ENCODE measurements at places on chromosomes 3 and 15.

- DNase-seq, result no peak
These were observed 122.0 kb upstream of the OSTN start for GRCh38 chr3:191076903-191077552.

DNA sequence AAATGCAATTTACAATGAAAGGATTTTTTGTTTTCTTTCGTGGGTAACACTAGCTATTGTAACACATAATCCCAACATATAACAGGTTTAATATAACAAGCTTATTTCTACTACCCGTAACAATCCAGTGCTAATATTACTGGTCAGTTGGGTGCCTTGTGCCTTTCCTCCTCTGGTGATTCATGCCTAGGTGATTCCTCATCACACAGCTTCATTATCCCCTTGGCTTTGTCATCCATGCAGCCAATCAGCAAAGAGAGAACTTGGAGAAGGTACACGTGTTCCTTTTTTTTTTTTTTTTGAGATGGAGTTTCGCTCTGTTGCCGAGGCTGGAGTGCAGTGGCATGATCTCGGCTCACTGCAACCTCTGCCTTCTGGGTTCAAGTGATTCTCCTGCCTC, 30.7 kb downstream of the CHST14 start:
- DNase-seq, result no peak

DNA sequence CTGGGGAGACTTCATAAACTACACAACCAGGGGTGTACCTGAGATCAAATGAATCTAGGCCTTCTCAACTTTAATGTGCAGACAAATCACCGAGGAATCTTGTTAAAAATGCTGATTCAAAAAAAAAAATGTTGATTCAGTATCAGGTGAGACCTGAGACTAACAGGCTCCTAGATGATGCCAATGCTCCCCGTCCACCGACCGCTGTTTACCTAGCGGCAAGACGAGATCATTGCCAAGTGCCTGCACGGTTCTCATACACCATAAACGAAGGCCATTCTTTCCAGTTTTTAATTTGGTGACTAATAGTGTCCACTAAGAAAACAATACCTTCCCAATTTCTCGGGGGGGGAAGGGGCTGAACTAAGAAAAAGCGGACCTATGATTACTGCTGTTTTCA, 2.5 kb upstream of the FSIP1 start:
- DNase-seq, result no peak

DNA sequence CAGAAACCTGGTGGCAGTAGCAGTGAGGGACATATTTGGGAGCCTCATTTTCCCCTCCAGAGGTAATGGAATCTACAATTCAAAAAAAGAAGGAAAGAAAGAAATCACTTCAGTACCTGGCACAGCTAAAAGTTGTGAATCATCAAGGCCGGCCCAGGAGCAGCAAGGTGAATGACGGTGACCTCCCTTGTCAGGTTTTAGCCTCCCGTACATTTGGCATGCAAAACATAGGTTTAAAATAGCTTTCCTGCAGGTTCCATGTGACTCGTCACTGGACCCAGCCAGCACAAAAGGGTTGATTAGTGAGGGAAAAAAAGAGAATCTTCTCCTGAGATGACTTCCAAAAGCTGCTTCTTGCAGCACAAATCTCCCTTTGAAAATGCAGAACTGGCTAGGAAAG, 394.2 kb downstream of the LSAMP start:
- no peak for DNase-seq

GRCh38 chr3:184272269-184272668, 3.6 kb upstream of the ECE2 start:
- no peak for DNase-seq

DNA sequence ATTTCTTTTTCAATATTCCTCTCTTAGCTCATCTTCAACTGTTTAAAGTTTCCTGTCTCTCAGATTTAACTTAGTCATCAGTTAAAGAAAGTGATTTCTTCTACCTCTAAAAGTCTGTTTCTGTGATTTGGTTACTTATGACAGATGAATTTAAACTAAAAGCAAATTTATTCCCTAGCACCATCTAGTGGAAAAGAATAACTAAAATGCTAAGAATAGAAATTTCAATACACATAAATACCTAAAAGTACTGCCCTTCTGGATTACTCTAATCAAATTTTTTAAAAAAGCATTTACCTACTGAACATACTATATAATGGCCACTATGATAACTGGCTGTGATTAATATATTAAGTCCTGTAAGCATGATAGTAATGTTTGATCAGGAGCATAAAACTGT, 14.0 kb upstream of the ZCWPW2 start:
- peak; percentile 22 for DNase-seq

DNA sequence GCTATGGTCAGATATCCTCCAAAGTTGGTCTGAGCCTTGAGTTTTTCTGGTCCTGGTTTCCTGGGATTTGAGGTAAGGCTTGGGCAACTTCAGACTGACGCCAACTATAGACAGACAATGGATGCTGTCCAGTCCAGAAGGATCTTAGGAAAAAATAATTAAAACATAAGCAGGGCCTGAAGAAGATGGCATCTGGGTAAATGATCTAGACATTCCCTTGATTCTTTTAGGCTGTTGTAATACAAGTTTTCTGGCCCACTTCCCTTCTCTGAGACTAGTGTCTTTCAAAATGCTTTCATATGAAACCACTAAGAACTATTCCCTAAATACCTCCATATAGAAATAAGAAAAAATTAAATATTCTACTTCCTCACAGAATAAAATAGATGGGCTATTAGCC, 47.7 kb upstream of the PLXND1 start:
- DNase-seq, result no peak
